ENCODE measurements at places on chromosomes 7 and 10.

DNA sequence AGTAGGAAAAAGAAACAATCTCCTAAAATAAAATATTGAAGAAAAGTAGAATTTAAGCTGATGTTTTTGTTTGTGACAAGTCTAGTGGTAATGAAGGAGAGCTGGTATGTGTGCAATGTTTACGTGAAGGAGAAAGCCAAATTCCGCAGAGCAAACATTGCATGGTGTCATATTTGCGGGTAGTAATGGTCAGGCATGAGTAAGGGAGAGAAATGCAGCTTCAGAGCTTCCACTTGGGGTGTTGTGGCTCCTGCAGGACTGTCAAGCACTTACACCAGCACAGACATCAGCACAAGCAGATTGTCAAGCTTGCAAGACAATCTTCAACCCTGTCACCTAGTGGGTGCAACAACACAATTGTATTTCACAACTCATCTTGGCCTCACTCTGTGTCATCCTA lies 136.5 kb upstream of the ETV1 start:
- DNase-seq = no peak

DNA sequence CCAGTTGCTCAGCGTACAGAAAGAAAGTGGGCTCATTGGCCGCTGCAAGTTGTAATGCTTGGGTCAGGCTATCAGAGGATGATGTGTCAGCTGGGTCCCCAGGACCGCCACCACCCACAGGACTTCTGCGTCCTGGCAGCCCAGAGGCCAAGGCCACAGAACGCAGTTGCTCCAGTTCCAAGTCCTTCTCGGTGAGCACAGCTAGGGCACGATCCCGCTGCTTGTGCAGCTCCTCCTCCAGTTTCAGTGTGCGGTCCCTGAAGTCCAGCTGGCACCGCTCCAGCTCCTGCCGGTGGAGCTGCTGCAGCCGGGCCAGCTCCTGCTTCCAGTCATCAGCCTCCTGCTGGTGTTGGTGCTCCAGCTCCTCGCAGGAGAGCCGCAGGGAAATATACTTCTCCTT lies 3.0 kb downstream of the GCC1 start:
- no peak for DNase-seq

DNA sequence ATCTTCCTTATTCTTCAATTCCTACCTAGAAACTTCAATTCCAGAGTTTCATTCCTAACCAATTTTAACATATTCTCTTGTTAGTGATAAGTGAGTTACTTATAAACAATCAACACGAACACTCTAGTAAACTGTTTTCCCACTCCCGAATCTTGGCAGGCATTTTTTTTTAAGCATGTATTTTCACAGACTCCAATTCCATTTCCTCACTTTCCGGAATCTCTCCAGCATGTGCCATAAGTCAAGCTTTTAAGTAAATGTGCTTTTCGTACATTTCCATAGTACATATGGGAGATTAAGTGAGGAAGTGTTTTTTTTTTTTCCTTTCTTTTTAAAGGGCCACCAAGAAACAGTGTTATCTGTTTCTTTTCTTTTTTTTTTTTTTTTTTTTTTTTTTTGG lies 89.1 kb downstream of the FGFR2 start:
- no peak for DNase-seq

DNA sequence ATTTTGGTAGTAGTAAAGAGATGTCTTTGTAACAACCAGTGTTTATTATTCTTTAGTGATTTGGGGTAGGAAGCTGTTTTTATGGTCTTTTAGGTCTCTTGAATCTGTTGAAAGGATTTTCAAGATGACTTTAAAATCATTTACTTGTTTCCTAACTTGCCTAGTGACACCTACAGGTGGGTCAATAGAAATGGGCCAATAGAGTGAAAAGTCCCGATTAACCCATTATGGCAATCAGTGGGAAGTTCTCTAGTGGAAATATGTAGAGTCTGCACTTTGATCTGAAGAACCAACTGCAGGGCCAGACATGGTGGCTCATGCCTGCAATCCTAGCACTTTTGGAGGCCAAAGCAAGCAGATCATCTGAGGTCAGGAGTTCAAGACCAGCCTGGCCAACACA lies 374.7 kb upstream of the BMPER start:
- DNase-seq = no peak

DNA sequence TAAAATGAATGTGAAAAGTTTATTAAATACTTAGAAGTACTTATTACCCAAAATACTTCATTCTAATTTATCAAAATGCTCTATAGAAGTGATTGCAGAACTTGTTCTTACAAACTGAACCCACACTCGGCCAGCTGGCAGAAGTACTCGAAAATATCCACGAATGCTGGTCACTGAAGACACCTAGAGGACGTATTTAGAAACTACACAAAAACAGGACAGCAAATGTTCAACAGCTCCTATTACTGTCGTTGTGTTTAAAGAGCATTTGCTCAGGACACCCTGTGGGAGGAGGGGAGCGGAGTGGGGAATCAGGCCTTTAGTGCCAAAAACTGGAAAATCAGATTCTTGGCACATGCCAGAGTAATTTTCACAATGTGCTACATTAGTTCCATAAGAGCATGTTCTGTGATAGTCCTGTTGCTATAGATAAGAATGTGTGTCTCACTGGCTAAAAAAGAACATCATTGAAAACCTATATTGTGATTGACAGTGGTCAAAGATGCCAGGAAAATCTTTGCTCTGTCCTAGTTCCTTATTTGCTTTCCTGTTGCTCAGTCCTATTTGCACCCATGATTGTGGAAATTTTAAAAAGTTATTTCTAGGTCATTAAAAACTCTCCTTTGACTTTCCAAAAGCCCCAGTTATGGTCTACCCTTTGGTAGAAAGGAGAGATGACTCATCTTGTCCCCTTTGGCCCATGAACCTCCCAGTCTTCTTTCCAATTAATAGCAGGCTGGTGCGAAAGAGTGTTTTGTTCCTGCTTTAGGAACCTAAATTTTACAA lies 49.0 kb upstream of the NRBF2 start:
- DNase-seq = peak; percentile 81

DNA sequence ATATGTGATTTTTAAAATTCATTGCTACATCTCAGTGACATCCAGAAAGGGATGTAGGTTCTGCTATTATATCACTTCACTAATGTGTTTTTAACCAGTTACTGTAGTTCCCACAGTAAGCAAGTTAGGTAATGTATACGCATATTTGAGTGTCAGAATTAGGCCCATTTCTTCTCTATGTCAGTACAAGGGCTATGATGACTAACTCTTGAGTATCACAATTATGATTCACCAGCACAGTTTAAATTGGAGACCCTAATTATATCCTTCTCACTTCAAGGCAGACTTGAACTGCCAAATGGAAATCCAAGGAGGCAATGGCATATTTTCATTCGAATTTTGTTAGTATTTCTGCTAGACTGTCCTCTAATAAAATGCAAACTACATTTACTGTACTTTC lies 23.6 kb downstream of the BZW2 start:
- peak; percentile 5 for DNase-seq

- DNase-seq = no peak
Measured at GRCh38 chr7:29502133-29502532, 61.5 kb upstream of the PRR15 start.

DNA sequence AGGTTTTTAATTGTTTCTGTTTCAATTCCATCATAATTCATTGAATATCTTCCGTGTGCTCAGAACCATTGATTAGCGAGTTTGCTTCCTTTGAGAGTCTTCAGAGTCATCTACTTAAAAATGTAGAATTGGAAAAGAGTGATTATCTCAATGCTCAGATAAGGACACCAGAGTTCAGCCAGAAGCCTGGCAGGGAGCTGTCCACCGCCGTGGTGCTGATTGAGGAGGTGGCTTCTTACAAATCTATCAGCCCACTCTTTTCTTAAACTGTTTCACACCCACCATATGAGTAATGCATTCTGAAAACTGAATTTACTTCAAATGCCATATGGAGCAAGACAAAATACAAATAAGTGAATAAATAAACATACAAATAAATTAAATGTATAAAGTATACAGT lies 79.3 kb downstream of the INSYN2A start:
- peak; percentile 10 for DNase-seq

DNA sequence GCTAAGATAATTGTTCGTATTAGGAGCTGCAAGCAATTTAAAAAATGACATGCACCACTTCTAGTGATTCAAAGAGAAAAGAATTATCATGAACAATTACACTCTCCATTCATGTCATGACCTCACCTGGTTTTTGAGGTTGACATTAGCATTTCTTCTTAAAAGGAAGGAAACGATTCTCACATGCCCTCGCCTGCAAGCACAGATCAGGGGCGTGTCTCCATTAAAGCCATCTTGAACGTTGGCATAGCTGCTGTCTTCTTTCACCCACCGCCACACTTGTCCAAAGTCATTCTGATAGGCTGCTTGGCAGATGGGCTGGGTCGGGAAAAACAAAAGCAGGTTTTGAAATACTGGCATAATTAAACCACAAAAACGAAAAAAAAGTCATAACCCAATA lies 19.9 kb downstream of the ANKRD22 start:
- DNase-seq = no peak

- no peak for DNase-seq
Measured at GRCh38 chr10:93081318-93081717, 7.6 kb downstream of the CYP26A1 start.

DNA sequence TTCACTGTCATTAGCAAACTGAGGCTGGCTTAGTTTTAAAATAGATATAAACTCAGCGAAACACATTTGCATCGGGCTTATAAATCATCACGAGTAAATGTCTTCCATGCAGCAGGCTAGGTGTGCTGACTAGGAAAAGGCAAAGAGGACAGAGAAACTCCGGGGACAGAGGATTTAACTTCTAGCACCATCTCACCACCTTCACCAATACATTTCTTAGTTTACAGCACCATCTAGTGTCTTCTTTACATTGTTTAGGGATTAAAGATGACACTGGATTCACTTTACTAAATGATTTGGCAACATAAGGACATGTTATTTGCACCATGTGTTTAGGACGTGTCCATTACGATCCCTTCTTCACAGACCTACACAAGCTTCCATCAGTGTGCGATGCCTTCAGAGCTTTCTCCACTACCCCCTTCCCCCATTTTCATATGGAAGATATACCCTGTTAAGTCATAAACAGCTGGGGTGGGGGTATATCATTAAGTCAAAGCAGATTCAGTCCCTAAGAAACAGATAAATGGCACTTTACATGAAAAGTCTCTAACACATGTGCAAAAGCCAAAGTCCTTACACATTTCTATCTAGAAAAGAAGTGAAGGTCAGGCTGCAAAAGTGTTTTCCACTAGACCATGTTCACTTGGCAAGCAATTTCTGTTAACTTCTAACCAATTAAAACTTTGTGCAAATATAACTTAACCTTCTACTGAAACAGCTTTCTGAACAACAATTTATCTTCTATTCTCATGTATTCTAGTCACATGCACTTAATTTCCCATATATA lies 103.3 kb downstream of the GRB10 start:
- peak; percentile 41 for DNase-seq

GRCh38 chr10:33143160-33143728 lies 185.2 kb upstream of the ITGB1 start:
- DNase-seq = peak; percentile 91

DNA sequence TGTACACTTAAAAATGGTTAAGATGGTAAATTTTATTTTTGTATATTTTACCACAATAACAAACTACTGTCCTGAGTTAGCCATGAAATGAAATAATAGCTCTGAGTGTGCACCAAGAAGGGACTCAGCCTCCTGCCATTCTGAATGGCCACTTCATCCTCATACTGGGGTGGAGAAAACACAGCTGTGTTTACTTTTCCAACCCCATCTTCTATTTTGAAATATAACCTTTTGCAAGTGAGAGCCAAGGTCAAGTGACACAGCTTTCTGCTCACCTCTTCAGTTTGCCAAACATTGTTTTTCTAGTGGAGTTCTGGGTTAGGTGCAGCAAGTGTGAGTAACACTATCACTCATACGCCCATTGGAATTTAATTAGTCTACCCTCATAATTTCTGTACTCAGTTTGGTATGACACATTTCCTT lies 107.4 kb upstream of the GLCCI1 start:
- DNase-seq = no peak

- no peak for DNase-seq
Measured at GRCh38 chr7:143947111-143947510, 7.5 kb upstream of the OR2F1 start.

- DNase-seq = no peak
Measured at GRCh38 chr7:10940704-10941355, 32.8 kb upstream of the PHF14 start.

GRCh38 chr7:83861-84632 lies 108.3 kb upstream of the FAM20C start:
- no peak for DNase-seq

GRCh38 chr10:31832261-31832660 lies 96.4 kb downstream of the ARHGAP12 start:
- DNase-seq = no peak

DNA sequence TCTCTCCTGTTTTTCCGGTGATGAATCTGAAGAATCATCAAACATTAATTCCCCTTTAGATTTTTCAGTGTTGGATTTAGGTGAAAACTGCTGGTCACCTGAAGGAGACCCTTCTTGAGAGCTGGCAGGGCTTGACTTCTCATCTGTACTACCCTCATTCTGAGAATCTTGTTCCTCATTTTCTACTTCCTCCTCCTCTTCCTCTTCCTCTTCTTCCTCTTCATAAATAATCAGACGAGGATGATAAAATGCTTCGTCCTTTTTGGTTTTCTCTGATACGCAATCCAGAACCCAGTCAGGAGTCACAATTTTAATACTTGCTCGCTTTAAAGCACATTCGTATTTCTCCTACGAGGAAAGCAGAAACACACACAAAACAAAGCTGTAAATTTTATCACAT lies 26.9 kb downstream of the PAXIP1 start:
- no peak for DNase-seq

- no peak for DNase-seq
Measured at GRCh38 chr10:101094121-101094879, 32.5 kb downstream of the KAZALD1 start.

- DNase-seq = no peak
Measured at GRCh38 chr7:36985316-36985715, 261.0 kb upstream of the AOAH start.

DNA sequence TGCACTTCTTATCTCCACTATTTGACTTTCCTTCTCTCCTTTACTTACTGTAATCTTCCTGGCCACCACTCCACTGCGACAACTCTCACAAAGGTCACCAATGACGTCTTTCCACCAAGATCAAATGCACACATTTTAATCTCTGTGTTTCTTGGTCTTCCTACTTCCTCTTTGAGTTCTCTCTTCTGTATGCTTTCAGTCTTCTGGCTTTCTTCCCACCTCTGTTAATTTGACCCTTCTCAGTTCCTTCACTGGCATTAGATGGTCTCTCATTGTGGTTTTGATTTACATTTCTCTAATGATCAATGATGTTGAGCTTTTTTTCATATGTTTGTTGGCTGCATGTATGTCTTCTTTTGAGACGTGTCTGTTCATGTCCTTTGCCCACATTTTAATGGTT lies 31.9 kb downstream of the FAM107B start:
- peak; percentile 74 for DNase-seq

DNA sequence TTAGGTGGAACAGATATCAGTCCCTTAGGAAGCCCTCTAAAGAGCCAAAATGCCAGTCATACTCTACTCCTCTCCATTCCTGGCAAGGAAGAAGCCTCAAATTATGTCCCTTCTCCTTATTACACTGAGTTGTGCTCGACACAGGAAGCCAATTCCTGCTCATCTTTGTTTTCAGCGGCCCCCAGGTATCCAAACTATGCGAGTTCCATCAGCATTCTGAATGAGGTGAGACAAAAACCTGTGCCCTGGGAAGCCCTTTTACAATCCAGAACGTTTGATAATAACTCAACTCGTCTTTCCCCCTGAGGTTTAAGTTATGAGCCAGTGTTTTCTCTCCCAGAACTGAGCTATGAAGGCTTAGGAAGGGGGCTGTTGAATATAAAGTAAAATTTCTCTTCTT lies 580.5 kb downstream of the NXPH1 start:
- no peak for DNase-seq

GRCh38 chr10:77062381-77062780 lies 575.2 kb downstream of the KCNMA1 start:
- DNase-seq = no peak

Measured in inflammatory macrophage treated with lipopolysaccharide for 4 hours (primary cell).